ENCODE measurements at places on chromosomes 4 and X.

- no peak for DNase-seq
Measured at GRCh38 chr4:13701937-13702446, 74.5 kb upstream of the BOD1L1 start.

GRCh38 chr4:153232768-153233167, 28.5 kb downstream of the TRIM2 start:
- no peak for DNase-seq

DNA sequence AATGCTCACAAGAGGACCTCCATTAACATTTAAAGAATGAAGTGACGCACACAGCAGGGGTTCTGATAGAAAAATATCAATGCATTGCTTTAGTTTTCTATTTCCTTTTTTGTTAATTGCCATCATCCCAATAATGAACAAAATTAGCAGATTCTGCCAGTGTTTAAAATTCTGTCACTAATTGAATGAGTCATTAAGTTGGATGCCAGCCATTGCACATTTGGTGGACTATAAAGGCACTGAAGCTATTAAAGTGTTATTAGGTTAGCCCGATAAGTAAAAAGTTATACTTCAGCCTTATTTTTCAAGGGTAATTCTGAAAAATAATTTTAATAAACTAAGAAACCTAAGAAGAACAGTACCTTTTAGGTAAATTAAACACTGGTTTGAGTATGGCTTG, 53.1 kb downstream of the MAP3K15 start:
- DNase-seq: no peak

- no peak for DNase-seq
Measured at GRCh38 chrX:71458866-71459265, 74.0 kb upstream of the OGT start.

GRCh38 chrX:131264665-131265064, 24.4 kb downstream of the IGSF1 start:
- DNase-seq: no peak

GRCh38 chr4:31366041-31366440, 645.9 kb downstream of the PCDH7 start:
- DNase-seq: no peak

DNA sequence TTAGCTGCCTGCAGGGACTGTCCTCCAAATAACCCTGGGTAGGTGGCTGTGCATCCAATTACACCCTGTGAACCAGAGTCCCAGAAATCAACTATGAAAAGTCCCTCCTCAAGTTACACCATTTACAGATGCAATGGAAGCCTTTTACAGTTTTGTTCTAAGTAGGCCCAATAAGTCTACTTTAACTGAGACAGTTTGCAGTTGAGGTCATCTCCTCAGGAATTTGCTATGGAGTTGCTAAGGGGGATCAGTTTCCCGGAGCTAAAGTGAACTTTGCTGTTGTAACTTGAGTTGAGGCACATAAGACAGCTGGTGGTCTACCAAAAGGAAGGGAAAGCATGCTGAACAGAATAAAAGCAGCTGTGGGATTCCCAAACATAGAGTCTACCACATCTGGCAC, 121.6 kb upstream of the STK26 start:
- no peak for DNase-seq

- DNase-seq: no peak
Measured at GRCh38 chr4:122086338-122087065, 65.6 kb upstream of the BLTP1 start.

All from NCI-H1436 (cell line).